T-cell (primary cell): ENCODE measurements at places on chromosomes 11 and 22.
A peak's percentile ranks its signal among the peaks of the same experiment; 100 is the strongest.

DNA sequence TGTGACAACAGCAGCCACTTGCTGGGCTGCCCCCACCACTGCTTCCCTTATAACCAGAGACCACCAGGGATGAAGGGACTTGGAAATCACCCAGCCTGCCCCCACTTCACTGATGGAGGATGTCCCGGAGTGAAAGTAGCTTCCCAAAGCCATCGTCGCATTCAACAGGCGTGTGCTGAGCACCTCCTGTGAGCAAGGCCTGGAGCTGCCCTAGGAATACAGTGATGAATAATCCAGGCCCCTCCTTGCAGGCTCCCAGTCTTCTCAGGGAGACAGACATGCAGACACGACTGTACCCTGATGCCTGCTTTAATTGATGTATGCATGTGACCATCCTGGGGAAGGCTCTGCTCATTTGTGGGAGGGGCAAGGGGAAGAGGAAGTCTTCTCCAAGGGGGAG is 22.6 kb downstream of the PTPN5 start:
- DNase-seq = no peak

DNA sequence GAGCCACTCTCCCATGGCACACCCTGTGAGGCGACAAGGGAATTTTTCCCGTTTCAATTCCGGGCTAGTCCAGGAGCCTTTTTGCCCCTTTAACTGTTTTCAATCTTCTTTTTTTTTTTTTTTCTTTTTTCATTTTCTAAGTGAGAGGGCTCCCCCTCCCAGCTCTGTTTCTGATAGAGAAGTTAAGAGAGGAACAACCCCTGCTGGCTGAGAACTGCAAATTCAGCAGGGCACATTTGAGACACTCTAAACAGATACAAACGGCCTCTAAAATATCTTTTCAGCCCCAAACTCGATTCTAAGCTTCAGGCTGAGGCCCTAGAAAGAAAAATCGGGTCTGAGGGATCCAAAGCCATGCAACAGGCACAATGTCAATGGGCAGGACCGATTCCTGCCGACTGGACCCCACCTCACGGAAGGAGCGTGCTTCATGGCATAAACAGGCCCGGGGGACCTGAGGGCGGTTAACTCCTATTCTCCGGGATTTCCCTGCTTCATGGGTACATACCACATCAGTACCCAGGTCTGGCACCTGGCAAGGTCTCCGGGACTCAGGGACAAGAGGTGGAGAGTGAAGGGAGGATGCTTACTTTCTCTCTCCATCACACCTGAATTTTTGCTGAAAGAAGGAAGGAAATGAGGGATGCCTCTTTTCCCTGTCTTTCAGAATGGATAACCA is 627.5 kb downstream of the BUD13 start:
- no peak for DNase-seq

- no peak for DNase-seq
Measured at GRCh38 chr11:126482586-126483108, 127.2 kb downstream of the ST3GAL4 start.

DNA sequence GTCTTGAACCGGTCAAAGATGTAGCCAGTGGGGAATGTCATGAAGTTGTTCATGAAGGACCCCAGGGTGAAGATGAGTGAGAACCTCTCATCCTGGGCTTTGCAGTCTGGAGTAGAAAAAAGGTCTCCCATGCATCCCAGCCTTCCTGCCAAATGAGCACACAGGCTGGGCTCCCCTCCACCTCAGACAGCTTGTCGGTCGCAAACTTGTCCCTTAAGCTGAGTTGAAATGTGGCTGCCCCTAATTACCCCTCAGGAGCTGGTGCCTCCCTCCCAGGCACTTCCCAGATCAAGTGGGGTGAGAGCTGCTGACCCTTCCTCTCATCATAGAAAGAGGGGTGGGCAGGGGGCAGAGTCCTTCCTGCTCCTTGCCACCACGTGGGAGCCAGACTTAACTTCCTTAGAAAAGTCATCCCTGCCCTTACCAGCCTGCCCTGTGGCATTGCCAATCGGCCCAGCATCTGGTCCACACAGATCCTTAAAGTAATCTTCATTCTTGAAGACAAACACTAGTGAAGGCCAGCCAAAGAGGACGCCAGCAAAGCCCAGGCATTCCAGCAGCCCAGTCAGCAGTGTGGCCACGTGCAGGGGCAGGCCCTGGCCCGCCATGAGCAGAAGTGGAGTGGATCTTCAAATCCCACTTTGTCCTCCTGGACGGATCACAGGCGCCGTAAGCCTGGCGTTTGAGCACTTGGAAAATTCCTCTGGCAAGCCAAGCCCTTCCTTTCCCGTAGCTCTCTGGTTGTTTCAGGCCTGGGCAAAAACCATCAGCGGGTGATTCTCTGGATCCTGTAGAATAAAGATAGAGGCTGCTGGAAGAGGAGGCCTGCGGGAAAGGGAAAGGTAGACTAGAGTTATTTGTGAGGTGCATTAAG is 1.1 kb downstream of the SLC43A3 start:
- no peak for DNase-seq

DNA sequence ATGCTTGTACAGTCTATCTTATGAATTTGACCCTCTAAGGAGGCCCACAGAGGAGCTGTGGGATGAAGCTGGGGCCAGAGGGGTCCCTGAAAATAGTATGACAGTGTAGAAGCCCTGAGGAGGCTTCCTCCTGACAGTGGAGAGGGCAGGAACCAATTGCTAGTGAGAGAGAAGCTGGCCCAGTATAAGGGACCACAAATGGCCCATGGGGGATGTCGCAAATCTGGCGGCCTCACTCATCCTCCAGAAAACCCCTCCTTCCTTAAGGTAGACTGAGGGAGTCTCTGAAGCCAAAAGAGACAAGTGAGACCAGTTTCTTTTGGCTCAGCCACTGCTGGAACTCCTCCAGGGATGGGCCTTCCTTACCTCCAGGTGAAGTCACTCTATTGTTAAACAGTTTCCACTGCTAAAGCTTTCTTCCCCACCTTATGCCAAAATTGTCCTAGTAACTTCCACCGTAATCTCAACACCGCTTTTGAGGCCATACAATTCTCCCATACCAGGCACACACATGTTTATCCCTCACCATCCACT is 17.8 kb upstream of the CASTOR1 start:
- DNase-seq = no peak

DNA sequence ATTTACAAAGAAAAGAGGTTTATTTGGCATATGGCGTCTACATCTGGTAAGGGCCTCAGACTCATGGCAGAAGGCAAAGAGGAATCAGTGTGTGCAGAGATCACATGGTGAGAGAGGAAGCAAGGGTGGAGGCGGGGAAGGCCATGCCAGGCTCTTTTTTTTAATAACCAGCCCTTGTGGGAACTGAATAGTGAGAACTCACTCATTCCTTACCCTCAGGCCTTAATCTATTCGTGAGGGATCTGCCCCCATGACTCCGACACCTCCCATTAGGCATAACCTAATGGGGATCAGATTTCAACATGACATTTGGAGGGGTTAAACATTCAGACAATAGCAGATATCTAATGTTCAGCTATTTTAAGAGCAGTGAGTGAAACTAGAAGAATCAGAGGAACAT is 55.7 kb downstream of the ATM start:
- DNase-seq = no peak

- DNase-seq = no peak
Measured at GRCh38 chr22:17012267-17012666, 4.2 kb upstream of the GAB4 start.

GRCh38 chr11:123186286-123186685 is 8.8 kb downstream of the CLMP start:
- no peak for DNase-seq

DNA sequence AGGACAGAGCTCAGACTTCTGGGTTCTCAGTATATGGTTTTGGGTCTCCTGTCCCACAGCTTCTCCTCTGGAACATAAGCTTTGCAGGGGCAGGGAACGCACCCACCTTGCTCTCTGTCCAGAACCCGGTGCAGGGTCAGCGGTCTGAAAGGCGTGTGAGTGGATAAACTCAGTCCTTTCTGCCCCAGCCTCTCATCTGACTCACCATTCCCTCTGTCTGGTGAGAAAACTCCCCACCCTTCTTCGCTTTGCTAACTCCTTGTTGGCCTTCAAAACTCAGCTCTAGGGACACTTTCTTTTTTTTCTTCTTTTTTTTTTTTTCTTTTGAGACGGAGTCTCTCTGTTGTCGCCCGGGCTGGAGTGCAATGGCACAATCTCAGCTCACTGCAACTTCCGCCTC is 68.9 kb upstream of the NUP50 start:
- DNase-seq = no peak

GRCh38 chr22:38570779-38571364 is 889 bp upstream of the DMC1 start:
- peak; percentile 17 for DNase-seq

- no peak for DNase-seq
Measured at GRCh38 chr22:27251563-27251962, 550.0 kb downstream of the MN1 start.

- no peak for DNase-seq
Measured at GRCh38 chr22:41216984-41217383, 11.9 kb downstream of the L3MBTL2 start.

GRCh38 chr11:126341760-126342161 is 13.7 kb upstream of the ST3GAL4 start:
- DNase-seq = no peak

- no peak for DNase-seq
Measured at GRCh38 chr11:40204228-40204627, 1255.2 kb downstream of the LRRC4C start.
